Brain microvascular endothelial cell (primary cell): ENCODE measurements at places on chromosomes 5 and 9.
A peak's percentile ranks its signal among the peaks of the same experiment; 100 is the strongest.

DNA sequence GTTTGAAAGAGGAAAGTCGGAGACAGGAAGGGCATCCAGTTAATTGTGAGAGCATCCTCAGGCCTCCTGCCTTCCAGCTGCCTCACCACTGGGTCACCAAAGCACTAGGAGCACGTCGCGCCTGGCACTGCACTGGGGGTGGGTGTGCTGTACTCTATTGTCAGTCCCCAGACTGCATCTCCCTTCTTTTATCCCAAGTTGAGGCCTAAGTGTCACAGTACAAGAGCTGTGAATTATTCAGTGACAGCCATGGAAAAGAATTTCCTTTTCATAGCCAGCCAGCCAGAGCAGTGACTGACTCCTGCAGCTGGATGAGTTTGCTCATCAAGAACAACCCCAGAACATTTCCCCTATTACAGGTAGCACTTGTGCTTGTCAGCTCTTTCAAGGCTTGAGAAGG, 16.3 kb downstream of the CLTA start:
- peak; percentile 46 for DNase-seq

GRCh38 chr9:135574943-135575342, 13.4 kb downstream of the PAEP start:
- no peak for DNase-seq

DNA sequence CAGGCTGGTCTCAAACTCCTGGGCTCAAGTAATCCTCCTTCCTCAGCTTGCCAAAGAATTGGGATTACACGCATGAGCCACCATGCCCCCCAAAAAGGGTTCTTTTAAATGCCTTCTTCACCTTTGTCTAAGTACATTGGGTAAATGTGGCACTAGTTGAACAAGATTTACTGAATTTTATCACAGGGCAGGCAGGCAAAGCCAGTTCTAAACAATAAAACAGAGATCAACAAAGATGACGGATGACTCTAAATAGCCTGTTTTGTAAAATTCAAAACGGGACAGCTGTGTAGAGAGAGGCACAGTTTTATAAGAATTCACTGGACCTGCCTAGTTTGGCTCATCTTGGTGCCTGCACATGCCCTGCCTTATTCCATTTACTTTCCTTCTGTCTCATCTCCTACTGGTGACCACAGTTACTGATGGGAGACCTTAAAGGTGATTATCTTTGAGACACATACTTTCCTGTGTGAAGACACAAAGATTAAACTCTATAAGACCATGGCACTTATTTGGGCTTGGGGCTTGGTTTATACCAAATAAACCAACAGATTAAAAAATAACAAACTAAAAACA, 149.6 kb upstream of the DMRT1 start:
- no peak for DNase-seq

DNA sequence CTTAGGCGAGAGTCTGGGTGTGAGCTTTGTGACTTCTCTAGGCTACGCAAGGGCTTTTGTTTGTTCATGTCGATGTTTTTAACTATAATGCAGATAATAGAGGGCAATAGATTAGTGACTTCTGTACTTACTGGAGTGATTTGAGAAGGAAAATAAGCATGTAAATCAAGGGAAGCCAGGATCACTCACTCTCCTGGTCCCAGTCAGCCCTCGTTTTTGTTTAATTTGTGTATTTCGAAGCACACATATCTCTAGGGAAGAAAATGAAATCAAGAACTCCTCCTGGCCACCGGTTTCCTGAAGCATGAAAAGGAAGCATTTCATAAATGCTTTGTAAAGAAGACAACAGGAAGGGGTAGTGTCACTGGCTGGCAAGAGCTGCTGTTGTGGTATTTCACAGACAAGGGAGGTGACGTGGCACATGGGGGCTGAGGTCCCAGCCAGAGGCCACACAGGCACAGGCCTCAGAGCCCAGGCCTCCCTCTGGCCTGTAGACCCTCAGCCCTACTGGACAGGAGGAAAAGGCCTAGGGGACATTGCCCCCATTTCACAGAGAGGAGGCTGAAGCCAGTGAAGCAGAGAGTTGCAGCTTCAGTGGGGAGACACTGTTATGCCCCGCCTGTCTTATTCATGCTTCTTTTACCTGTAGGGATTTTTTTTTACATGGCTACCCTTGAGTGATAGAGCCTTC, 34.1 kb downstream of the IRF1 start:
- no peak for DNase-seq

GRCh38 chr9:93630806-93631411, 54.5 kb downstream of the PHF2 start:
- no peak for DNase-seq

GRCh38 chr5:50768634-50769033, 102.2 kb downstream of the PARP8 start:
- no peak for DNase-seq

GRCh38 chr5:142597546-142598337, 88.1 kb downstream of the FGF1 start:
- peak; percentile 86 for DNase-seq

DNA sequence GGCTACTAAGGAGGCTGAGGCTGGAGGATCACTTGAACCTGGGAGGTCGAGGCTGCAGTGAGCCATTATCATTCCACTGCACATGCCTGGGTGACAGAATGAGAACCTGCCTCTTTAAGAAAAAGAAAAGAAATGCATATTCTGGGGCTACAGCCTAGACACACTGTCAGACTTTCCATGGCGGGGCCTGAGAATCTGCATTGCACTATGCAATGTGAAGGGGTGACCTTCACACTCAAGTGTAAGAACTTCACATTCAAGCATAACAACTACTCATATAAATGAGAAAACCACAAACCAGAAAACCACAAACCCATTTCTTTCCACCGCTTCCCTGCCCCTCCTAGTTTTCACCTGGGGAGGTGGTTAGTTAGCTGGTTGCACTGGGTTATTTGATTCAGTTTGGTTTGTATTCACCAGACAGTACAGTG, 18.0 kb upstream of the FBP2 start:
- DNase-seq = no peak

DNA sequence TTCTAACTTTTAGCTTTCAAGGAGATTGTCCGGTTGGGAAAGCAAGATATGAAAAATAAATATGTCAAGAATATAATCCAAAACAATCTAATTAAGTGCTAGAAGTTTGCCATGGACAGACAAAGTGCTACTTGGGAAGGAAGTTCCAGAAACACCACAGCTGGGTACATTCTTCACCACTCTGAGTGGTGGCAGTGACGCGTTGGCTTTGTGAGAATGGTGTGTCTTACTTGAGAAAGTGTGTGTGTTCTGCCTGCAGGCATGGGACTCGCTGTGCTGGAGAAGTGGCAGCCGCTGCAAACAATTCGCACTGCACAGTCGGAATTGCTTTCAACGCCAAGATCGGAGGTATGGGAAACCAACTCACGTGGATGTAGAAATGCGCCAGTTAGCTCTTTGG, 177.2 kb downstream of the PCSK5 start:
- no peak for DNase-seq

GRCh38 chr9:18143073-18143745, 330.7 kb upstream of the ADAMTSL1 start:
- no peak for DNase-seq

DNA sequence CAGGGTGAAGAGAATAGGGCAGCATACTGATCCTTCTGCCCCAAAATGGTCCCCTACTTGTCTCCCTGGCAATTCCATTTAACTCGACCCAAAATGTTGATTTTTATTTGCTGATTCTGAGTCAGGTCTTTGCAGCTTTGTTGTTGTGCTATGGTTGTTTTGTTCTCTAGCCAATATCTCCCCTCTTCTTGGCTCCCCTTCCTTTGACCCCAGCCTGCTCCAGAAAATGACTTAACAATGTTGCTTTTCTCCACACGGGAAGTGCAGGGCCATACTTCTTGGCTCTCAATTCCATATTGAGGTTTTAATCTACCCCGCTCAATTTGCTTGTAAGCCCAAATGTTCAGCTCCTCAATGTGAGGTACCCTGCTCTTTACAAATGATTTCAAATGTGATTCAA, 330.0 kb downstream of the RASEF start:
- no peak for DNase-seq

DNA sequence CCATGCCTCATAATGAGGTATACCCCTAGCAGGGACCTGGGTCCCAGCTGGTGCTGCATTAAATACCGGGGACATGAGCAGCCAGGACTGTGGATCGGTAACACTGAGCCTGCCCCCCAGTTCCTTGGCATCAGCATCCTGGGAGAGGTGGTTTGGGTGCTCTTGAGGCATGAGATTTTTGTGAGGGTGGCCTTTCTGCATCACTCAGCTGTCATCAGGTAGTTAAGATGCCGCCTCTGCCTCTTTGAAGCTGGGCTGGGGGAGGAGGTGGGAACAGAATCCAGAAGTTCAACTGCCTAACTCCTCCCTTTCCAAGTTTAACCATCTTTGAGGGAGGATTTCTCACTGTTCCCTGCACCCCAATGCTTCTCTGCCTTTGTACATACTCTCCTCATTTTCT, 112.7 kb downstream of the PDZD2 start:
- DNase-seq = no peak

- DNase-seq = no peak
Observed at GRCh38 chr5:40268088-40268487, 411.6 kb upstream of the PTGER4 start.

DNA sequence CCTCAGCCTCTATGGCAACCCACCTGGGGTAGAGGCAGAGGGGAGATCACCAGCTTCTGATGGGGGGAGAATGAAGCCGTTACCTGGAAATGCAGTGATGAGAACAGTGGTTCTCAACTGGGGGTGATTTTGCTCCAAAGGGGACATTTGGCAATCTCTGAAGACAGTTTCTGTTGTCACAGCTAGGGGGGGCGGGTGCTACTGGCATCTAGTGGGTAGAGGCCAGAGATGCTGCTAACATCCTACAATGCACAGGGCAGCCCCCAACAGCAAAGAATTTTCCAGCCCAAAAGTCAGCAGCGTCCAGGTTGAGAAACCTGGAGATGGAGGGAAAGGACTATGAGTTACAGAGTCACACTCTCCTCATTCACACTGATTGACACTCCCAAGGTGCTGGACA, 84.5 kb downstream of the FGF1 start:
- DNase-seq = no peak

DNA sequence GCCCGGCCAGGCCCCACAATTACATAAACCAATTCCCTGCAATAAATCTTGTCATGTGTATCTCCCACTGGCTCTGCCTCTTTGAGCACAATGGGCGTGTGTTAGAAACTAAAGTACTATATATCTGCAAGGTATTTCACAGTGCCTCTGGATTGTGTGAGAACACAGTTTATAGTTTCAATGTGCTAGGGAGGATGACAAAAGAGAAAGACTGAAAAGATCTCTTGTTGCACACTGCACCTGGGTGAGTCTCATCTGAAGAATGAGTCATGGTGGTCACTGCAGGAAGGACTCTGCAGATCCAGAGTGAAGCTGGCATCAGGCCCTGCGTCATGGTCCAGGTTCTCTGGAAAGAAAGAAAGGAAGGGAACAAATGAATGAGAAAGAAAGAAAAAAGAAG, 20.7 kb upstream of the CTSV start:
- no peak for DNase-seq

DNA sequence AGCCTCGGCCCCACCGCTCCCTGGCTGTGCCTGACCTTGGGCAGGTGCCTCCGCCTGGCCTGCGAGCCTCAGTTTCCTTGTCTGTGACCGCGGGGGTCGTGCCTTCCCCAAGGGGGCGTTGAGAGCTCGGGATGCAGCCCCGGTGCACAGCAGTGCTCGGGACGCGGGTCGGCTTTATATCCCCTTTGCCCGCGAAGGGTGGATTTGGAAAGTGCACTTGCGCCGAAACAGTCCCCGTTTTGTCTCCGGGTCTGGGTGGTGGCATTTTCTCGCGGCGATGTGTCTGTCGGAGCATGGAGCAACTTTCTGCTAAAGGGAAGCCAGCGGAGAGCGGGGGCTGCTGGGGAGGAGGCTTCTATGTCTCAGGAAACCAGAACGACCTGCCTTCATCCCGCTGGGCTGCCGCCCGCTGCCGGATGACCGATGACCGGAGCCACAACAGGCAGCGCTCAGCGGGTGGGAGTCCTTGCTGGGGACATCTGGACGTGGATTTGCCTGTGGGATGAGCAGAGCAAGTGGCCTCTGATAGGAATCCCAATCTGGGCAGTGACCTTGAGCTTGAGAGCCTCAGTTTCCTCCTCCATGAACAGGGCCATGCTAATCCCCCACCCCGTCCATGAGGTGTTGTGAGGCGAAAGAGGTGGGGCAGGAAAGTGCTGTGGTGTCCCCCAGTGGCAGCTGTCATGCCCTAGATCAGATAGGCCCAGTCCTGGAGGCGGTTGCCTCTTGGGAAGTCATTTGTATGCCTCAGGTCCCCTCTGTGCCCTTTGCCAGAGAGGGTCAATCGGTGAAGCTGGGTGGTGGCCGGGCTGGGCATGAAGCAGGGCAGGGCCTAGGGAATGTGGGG, 651 bp downstream of the HRH2 start:
- no peak for DNase-seq

GRCh38 chr5:119323601-119324000, 32.2 kb upstream of the TNFAIP8 start:
- DNase-seq = no peak

DNA sequence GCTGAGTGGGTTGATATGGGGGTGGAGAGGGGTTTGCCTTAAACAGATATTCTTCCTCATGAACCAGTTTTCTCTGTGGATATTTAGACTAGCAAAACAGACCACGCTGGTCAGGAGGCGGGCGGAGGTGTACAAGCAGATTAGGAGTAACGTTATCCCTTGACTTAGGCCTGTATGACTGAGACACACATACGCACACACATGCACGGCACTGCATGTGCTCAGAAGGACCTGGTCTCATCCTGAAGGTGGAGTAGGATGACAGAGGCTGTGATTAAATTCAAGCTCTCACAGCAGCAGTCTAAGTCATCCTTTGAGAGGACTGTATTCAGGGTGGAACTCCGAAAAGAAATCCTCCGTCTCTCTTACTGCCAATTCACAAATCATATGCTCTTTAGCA, 209.7 kb downstream of the DIRAS2 start:
- DNase-seq = peak; percentile 7

GRCh38 chr5:175443514-175444059, 395 bp downstream of the DRD1 start:
- DNase-seq = no peak

GRCh38 chr5:89313044-89313443, 430.1 kb upstream of the MEF2C start:
- peak; percentile 90 for DNase-seq

DNA sequence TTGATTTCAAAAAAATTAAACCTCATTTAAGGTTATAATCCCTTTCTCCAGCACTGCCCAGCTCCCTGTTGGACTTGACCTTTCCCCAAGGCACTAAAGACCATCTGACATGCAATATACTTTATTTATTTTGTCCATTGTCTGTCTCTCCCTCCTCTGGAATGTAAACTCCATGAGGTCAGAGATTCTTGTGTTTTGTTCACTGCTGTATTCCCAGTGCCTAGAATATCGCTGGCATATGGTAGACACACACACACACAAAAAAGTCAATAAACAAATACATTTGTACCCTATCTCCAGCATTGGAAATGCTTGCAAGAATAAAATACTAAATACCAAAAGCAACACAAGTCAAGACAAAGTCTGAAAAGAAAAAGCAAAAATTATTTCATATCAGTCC, 17.3 kb upstream of the ARSB start:
- DNase-seq = no peak

DNA sequence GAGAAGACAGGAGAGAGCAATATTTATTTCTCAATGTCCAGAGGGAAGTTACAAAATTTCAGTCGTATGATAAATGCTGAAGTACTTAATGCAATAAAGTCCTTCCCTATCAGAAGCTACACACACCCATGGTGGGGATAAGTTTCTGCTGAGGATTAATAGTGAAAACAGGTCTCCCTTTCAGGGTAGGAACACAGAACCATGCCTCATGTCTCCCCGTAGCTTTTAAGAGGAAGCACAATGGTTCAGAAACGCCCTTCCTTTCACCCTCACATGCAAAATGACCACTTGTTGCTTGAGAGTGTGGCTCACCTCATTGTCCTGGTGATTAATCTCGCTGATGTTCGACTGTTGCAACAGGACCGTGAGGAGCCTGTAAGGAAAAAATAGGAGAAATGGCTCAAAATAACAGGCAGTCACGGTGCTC, 73.6 kb downstream of the ANKRD55 start:
- no peak for DNase-seq
